ENCODE measurements at places on chromosomes 7 and 10.
A peak's percentile ranks its signal among the peaks of the same experiment; 100 is the strongest.

GRCh38 chr7:149004405-149005370 is 23.6 kb downstream of the PDIA4 start:
- no peak for DNase-seq

DNA sequence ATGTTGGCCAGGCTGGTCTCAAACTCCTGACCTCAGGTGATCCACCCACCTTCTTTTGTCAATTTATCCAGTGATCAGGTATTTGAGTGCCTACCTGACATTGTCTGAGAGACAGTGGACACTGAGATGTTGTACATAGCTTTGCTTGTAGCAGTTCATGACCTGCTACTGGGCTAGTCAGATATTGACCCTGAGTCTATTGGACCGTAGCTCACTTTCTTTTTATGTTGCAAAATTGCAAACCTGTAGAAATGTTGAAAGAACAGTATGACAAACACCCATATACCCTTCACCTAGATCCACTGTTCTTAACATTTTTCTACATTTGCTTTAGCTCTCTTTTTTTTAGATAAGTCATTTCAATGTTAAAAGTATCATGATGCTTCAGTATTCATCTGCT is 410.4 kb upstream of the GALNT17 start:
- DNase-seq, result no peak

- DNase-seq, result no peak
These were observed 28.6 kb downstream of the MACC1 start for GRCh38 chr7:20188567-20188966.

DNA sequence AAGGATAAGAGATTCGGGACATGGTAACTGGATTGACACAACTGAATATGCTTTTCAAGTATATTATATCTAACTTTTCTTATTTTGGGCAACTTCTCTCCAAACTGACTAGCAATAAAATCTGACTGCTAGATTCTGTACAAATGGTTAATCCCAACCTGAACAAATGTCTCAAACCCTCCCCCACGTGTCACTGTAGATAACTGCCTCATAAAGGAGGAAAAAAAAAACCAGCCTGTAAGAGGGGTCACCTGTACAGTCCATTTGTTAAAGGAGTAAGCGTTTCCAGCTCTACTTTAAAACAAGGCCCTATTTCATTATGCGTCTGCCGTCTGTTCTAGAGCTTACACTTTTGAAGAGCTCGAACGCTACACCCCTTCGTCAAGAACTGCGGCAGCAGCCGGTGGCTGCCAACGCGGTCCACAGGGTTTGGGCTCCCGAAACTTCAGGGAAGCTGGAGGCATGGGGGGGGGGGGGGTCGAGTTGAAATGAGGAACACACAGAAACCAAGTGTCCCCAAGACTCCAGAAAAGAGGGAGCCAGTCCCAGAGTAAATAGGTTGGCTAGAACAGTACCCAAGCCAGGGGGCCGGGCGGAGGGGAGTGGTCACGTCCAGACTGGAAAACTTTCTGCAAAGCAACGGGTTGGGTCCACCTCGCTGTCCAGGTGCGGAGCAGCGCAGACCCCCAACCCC is 492 bp downstream of the COG5 start:
- no peak for DNase-seq

- DNase-seq, result no peak
These were observed 312.0 kb downstream of the RNLS start for GRCh38 chr10:88270871-88271713.

DNA sequence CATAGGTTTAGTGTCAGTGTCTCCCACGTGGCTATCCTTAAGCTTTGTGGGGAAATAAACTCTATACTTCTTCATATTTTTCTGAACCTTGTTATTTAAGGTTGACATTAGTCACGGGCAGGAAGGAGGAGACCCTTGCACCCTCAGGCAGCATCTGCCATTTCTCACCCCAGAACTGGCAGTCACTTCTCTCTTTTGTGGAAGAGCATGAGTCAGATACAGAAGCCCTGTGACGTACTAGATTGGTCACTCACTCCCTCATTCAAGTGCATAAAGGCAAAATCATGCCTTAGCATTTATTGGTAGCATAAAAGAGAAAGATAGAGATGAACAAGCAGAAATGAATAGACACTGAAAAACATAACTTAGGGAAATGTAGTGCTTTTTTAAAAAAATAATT is 206.0 kb upstream of the MDFIC start:
- DNase-seq, result no peak

GRCh38 chr7:28530175-28530802 is 118.0 kb downstream of the CREB5 start:
- DNase-seq, result peak; percentile 71

GRCh38 chr7:148332191-148333186 is 258.1 kb upstream of the C7orf33 start:
- DNase-seq, result no peak

- DNase-seq, result no peak
These were observed 418.1 kb downstream of the PLXNA4 start for GRCh38 chr7:132158166-132158565.

DNA sequence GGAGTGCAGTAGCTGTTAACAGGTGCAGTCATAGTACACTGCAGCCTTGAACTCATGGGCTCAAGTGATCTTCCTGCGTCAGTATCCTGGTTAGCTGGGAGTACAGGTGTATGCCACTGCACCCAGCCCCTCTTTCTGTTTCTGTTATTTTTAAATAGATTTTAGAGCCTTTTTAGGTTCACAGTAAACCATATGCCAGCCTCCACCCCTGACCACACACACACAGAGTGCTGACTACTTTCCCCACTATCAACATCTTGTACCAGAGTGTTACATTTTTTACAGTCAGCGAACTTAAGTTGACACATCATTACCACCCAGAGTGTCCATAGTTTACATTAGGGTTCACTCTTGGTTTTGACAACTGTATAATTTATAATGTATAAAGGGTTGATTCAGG is 32.1 kb downstream of the MARCHF5 start:
- no peak for DNase-seq

- peak; percentile 37 for DNase-seq
These were observed 87.2 kb downstream of the CALD1 start for GRCh38 chr7:134866617-134867016.

GRCh38 chr10:33132626-33133025 is 174.6 kb upstream of the ITGB1 start:
- DNase-seq, result no peak

DNA sequence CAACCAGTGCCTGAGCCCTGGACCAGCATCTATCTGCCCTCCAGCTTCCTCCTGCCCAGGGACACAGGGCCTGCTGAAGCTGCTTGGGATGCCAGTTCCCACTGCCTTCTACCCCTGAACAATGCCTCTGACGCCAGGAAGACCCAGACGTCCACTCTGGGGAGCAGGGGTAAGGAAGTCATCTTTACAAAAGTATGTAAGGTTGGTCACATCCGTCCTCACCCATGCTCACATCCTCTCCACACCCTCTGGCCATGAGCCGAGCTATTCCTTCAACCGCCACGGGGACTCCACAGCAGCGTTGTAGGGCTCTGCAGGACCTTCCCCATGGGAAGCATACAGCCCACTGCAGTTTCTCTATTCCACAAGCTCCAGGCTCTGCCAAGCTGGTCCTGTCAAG is 58.5 kb downstream of the CLRN3 start:
- DNase-seq, result peak; percentile 59

- DNase-seq, result no peak
These were observed 48.2 kb downstream of the CLEC2L start for GRCh38 chr7:139571651-139572050.

GRCh38 chr10:2038036-2038435 is 300.7 kb upstream of the ADARB2 start:
- no peak for DNase-seq

DNA sequence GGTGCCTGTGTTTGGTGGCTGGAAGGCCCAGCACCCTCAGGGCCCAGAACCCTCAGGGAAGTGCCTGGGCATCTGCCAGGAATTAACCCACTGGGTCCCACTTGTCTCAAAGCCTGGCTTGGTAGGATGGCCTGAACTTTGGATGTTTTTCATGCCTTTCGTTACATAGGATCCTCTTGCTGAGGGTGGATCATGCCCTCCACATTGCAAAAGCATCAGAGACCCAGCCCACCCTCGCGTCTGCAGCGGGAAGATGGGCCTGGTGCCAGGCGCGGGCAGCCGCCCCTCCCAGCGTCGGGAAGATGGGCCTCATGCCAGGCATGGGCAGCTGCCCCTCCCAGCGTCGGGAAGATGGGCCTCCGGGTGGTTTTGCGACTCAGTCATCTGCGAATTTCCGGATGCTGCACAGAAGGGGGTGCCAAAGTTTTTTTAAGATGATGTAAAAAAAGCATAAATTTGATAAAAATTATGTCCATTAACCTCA is 51.9 kb upstream of the PRKAR1B start:
- DNase-seq, result no peak

GRCh38 chr10:96014473-96015102 is 28.8 kb upstream of the CCNJ start:
- DNase-seq, result no peak

DNA sequence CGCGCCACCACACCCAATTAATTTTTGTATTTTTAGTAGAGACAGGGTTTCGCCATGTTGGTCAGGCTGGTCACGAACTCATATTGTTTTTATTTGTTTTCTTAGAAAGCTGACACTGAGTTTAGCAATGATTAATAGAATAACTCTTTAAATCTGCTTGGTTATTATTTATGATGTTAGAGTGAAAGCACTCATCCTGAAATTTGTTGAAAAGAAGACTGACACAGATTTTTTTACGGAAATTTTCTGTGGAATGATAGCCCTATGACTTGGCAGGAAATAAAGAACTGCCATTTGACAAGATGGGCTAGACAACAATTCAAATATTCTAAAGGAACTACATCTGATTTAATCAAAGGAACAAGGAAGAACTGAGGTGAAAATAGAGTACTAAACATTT is 4.3 kb upstream of the GSAP start:
- DNase-seq, result no peak

DNA sequence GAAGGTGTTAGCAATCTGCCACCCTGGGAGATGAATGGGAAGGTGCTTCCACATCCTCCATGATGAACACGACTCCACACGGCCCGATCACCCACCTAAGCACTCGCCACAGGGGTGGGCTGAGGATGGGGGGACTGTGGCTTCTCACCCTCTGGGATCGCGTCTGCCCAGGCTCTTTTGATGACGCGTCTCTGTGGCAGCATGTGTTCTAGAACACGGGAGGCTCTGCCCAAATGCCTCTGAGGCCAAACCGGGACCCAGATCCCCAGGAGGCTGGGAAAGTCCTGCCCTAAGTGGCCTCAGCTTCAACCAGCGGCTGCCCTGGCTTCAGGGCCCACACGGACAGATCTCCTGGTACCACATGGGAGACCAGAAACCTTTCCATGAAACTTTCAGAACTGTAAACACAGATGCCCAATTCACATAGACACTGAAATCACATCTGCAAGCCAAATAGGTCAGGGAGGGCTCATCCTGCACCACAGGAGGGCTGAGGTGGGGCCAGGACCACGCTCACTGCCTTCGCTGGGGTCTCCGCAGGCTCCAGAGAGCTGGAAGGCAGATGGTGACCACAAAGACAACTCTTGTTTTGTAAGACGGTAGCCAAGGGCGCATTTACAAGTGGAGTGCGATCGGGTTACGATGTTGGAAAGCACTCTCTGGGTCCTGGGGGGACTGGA is 200.6 kb downstream of the PTPRN2 start:
- DNase-seq, result no peak

GRCh38 chr10:101066896-101067355 is 5.1 kb downstream of the KAZALD1 start:
- no peak for DNase-seq

GRCh38 chr7:24381894-24382505 is 98.0 kb downstream of the NPY start:
- no peak for DNase-seq

- no peak for DNase-seq
These were observed 15.0 kb downstream of the CEP41 start for GRCh38 chr7:130425796-130426195.

- no peak for DNase-seq
These were observed 15.1 kb upstream of the NUDCD3 start for GRCh38 chr7:44505595-44505994.

- no peak for DNase-seq
These were observed 102.1 kb downstream of the DOCK4 start for GRCh38 chr7:112104120-112104519.

DNA sequence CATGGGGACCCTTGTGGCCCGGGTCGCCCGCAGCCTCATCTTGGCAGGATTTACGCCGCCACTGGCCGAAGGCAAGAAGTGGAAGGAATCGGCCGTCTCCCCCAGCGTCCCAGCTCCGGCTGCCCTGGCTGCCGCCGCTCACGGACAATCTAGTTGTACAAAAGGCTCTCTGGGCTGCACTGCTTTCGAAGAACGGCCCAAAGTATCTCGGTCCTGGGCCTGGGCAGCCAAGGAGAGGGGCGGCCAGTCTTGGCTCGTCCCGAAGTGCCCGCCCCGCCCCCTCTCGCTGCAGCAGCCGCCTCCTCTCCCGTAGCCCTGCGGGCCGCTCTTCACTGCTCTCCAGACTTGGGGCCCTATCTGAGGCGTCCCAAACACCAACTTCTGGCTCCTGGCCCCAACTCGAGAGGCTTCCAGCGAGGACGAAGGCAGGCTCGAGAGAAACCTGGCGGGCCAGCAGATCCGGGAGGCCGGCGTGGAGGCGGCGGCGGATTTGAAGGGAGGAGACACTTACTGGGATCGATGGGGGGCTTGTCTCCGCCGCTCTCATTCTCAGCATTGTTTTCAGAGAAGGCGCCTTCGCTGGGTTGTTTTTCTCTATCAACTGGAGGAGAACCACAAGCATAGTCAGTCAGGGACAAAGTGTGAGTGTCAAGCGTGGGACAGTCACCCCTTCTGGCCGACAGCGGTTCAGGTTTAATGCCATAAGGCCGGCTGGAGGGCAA is 809 bp downstream of the HOXA9 start:
- peak; percentile 64 for DNase-seq

DNA sequence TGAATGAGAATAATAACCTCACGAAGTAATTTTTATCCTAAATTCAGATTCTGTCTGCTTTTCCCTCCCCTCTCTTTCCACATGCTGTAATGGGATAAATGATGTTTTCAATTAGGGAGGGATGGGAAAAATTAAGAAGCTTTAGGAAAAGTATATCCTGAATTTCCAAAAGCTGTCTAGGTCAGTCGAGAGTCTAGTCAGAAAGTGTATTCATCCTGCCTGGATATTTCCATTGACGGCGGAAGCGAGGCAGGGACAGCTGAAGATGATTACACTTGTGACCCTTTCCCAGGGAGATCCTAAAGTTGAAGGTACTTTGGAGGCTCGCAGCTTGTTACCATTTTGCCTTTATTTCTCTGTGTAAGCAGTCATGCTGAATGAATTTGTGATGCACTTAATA is 204.1 kb downstream of the ZNF365 start:
- DNase-seq, result no peak

All from heart left ventricle (tissue), 16 donors.